ENCODE measurements at places on chromosomes 6 and 20. TPM values are rescaled to one million over a fixed set of nuclear protein-coding genes. Genes with fewer than 3 reads are reported as not detected.
A peak's percentile ranks its signal among the peaks of the same experiment; 100 is the strongest.

DNA sequence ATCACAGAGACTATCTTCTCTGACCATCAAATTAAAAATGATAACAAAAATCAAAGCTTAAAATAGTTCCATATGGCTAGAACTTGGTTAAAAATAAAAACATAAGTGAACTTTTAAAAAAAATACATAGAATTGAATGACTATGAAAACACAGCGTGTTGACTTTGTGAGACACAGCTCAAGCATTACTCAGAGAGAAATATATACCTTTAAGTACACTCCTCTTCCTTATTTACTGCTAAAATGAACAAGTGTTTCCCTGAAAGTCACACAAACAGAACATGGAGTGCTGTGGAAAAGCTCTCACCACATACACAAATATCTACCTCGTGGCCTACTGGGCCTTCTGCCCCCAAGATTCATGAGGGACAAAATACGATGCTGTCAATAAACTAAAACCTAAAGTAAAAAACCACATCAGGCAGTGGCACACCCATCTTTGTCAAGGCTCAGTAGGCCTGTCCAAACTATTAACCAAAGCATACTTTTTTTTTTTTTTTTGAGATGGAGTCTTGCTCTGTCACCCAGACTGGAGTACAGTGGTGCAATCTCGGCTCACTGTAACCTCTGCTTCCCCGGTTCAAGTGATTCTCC, 7.5 kb downstream of the FAXC start:
- DNase-seq: no peak

DNA sequence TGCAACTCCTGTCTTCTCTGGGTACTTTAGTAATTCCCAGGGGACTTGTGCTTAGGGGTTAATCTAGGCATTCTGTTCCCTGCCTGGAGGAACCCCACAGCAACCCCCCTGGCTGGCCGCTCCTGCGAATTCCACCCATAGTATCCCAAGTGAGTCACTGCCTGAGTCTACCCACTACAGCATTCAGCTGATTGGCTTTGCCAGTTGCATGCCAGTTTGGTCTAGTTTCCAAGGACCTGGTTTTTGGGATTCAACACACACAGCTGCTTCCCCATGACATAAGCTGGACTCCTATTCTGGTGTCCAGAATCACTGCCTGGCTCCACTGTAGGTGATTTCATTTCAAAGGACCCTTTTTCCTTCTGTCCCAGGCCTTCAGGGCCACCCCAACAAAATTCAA, 40.3 kb downstream of the PLCG1 start:
- DNase-seq: peak; percentile 23

GRCh38 chr20:3728876-3729275, 3.6 kb upstream of the HSPA12B start:
- no peak for DNase-seq

DNA sequence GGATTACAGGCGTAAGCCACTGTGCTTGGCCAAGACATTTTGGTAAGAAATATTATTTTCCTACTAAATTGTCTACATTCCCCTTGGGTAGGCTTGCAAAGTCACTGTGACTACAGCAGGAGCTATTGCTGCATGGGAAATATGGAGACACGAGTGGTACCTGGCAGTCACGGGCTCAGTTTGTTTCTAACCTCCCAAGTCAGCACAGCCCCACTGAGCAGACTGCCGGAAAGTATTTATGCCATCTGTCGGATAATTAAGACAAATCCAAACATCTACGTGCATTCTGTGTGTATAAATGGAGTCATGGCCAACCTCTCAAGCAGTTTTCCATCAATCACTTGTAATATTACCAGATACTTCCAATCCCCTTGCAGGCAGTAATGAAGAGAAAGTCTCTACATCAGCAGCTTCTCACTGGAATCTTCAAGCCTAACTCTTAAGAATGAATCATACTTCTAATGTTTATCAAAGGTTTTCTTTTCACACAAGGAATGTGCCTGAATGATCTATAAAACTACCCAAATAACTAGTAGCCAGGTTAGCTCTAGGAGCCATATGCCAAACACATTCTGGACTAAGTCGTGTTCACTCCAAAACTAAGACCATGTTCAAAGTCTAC, 20.1 kb downstream of the PSMB1 start:
- no peak for DNase-seq

GRCh38 chr20:23195636-23196035, 109.5 kb upstream of the CD93 start:
- no peak for DNase-seq

DNA sequence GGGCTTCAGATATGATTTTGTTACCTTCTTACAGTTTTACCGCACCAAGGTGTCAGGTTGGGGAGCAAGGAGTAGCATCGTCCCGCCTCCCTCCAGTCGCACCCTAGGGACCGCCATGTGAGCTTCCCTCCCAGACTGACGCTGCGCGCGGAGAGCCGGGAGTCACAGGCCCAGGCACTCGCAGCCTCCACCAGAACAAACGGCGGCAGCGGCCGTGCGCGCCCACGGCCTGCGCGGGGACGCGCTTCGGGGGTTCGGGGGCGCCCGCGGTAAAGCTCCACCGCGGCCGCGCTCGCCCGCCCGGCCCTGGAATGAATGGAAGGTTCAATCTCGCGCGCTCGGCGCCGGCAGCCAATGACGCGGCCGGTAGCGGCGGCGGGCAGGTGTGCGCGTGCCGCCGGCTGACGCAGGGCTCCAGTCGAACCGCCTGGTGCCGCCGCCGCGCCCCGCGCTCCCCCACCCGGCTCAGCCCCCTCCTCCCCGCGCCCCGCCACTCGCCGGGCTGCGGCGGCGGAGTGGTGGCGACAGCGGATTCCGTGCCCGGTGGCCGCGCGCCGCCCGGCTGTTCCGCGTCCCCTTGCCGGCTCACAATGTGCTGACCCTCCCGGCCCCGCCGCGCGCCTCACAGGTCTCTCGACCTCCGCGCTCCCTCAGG, 16.5 kb upstream of the LIN28B start:
- DNase-seq: no peak

DNA sequence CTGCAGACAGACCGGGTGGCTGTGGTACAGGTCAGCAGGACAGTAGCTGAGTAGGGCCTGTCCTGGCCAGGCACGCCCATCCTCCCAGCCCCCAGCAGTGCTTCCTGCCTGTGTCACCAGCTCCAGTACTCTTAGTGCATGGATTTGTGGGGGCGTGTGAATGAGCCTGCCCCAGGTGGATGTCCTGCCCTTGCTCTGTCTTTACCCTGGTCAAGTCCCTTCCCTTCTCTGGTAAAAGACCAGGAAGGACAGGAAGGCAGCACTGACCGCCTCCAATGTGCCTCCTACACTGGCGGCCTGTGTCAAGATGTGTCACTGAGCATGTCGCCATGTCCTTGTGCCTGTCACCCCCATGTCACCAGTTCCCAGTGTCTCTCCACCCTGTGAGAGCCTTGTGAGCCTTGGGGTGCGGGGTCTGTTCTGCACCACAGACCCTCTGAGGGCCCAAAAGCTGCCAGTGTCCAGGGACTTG, 11.9 kb downstream of the TEAD3 start:
- no peak for DNase-seq

GRCh38 chr20:51221791-51222408, 199.0 kb upstream of the KCNG1 start:
- no peak for DNase-seq

DNA sequence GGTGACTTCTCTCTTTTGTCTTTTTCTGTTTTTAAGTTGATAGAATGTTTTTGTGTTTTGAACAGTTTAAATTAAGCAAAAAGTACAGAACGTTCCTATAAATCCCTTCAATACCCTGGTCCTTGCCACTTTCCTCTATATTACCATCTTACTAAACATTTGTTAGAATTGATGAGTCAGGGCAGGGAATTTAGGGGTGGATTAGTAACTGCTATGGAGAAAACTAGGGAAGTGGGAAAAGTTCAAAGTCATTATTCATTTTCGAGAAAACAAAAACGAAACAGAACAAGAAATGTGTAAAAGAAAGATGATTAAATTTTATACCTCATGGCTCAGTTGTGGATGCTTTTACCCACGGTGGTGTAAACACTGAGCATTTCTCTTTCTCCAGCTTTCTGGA, 240.4 kb upstream of the SULF2 start:
- no peak for DNase-seq

Gene PCSK2
- 0.71 TPM for polyA plus RNA-seq

Gene ADAM33
- 61.5 TPM for polyA plus RNA-seq

Gene PRR18
- polyA plus RNA-seq: 1.4 TPM

Gene MSH5
- 14.4 TPM for polyA plus RNA-seq

Data from hindlimb muscle (tissue), 1 donor.